ENCODE measurements at places on chromosomes 12 and 14.

DNA sequence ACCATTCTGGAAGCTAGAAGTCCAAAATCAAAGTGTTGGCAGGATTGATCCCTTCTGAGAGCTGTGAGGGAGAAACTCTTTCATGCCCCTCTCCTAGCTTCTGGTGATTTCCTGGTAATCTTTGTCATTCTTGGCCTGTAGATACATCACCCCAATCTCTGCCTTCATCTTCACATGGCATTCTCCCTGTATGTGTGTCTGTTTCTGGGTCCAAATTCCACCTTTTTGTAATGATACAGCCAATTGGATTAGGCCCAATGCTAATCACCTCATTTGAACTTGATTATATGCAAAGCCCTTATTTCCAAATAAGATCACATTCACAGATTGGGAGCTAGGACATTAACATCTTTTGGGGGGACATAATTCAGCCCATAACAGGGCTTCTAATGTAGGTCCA lies 76.9 kb upstream of the MBIP start:
- DNase-seq, result no peak

DNA sequence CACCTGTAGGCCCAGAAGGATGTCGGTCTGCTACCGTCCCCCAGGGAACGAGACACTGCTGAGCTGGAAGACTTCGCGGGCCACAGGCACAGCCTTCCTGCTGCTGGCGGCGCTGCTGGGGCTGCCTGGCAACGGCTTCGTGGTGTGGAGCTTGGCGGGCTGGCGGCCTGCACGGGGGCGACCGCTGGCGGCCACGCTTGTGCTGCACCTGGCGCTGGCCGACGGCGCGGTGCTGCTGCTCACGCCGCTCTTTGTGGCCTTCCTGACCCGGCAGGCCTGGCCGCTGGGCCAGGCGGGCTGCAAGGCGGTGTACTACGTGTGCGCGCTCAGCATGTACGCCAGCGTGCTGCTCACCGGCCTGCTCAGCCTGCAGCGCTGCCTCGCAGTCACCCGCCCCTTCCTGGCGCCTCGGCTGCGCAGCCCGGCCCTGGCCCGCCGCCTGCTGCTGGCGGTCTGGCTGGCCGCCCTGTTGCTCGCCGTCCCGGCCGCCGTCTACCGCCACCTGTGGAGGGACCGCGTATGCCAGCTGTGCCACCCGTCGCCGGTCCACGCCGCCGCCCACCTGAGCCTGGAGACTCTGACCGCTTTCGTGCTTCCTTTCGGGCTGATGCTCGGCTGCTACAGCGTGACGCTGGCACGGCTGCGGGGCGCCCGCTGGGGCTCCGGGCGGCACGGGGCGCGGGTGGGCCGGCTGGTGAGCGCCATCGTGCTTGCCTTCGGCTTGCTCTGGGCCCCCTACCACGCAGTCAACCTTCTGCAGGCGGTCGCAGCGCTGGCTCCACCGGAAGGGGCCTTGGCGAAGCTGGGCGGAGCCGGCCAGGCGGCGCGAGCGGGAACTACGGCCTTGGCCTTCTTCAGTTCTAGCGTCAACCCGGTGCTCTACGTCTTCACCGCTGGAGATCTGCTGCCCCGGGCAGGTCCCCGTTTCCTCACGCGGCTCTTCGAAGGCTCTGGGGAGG lies at the start of gene LTB4R:
LTB4R (plus strand) TSS at position 857 of the 959 bp plus-strand sequence. CDS start 4,150 bp downstream, outside the sequence.
- peak; percentile 47 for DNase-seq

DNA sequence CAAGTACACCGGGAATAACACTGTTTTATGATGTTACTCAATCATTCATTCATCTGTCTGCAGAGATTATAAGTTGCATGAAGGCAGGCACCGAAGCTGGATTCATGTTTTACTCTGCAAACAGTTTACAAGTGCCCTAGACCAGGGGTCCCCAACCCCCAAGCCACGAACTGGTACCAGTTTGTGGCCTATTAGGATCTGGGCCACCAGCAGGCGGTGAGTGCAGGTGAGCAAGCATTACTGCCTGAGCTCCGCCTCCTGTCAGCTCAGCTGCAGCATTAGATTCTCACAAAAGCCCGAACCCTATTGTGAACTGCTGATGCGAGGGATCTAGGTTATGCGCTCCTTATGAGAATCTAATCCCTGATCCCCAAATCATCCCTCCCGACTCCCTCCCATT lies 38.1 kb upstream of the PLXNC1 start:
- no peak for DNase-seq

GRCh38 chr12:49933796-49934195 lies 16.7 kb upstream of the AQP2 start:
- DNase-seq, result no peak

GRCh38 chr12:119372540-119372939 lies 38.0 kb downstream of the CCDC60 start:
- no peak for DNase-seq

DNA sequence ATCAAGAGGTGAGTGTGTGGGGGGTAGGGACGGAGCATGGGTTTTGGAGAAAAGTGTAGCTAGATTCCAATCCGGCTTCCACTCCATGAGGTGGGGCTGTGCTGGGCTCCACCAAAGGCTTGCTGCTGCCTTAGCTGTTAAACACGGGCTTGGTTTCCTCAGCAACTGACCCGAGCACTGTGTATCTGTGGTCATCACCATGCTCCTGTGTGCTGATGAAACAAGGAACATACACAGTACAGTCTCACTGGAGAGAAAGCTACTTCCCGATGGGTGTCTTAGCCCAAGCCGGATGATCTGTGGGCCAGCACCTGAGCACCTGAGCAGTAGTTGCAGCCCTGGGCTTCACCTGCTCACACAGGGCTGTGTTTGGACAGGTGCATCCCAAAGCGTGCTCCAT lies 52.9 kb upstream of the VRK1 start:
- DNase-seq, result no peak

GRCh38 chr12:106073179-106073578 lies 65.6 kb downstream of the NUAK1 start:
- DNase-seq, result no peak

- no peak for DNase-seq
Observed at GRCh38 chr14:68782091-68782981, 10.5 kb downstream of the ZFP36L1 start.

DNA sequence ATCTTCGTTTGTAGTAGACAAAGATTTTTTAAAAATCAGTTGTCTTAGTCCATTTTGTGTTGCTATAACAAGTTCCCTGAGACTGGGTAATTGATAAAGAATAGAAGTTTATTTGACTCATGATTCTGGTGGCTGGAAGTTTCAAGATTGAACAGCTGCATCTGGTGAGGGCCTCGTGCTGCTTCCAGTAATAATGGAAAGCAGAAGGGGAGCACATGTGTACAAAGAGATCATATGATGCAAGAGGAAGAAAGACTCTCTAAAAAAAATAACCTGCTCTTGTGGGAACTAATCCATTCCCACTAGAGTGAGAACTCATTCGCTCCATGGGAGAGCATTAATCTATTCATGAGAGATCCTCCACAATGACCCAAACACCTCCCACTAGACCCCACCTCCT lies 24.8 kb downstream of the MUCL1 start:
- no peak for DNase-seq

- DNase-seq, result peak; percentile 63
Observed at GRCh38 chr14:73758392-73759182, 44.4 kb upstream of the PNMA1 start.

GRCh38 chr12:105272152-105272551 lies 36.2 kb upstream of the APPL2 start:
- no peak for DNase-seq

DNA sequence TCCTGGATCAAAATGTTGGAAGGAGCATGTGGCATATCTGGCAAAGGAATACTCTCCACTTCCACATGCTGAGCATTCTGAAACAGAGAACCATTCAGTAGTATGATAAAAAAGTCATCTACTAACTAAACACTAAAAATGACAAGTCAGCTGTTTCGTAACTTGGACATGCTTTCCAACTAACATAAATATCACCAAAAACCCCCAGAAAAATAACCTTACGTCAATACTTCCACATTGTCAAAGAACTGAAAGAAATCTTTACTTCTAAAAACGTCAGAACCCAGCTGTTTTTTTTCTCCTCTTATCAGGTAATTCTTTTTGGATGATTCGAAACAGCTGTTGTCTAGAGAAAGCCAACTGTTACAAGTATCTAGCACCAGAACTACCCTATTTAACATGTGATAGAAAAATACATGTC lies 8.2 kb downstream of the WBP11 start:
- no peak for DNase-seq

GRCh38 chr12:123798518-123798917 lies 36.4 kb downstream of the DNAH10 start:
- no peak for DNase-seq

DNA sequence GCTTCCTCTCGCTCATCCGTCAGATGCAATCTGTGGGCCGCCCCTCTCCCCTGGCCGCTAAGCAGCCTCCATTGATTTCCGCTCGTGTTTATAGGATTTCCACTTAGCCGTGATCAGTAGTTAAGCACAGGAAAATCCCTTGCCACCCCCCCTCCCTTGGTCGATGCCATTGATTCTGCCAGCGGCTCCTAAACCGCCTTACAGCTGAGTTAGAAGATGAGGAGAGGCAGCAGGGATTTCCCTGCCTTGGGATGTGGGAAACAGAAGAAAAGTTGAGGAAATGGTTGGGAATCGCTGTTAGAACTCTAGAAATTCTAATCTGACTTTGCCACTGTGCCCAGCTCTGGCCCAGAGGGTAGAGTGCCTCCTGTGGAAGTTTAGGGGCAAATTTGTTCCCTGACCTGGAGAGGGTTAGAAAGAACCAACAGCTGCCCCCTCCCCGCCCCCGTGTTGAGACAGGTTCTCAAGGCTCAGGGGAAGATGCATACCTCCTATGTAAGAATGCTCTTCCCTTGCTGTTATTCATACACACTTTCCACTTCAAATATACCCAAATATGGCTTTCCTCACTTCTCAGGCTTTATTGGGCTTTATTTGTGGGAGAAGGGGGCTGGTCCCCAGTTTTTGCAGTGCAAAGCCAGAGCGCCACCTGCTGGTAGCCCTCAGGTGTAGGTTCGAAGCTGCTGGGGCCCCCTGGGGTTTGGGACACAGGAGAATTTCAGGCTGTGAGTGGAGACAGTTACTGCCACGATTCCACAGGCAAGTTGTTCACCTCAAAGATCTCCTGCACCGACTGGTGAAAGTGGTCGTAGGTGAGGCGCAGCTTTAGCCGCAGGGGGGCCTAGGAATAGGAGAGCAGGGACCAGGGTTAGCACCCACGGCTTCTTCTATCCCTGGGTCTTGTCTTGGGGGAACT lies 3.2 kb downstream of the THTPA start:
- peak; percentile 45 for DNase-seq

GRCh38 chr12:124428136-124428791 lies 133.4 kb downstream of the RFLNA start:
- no peak for DNase-seq

DNA sequence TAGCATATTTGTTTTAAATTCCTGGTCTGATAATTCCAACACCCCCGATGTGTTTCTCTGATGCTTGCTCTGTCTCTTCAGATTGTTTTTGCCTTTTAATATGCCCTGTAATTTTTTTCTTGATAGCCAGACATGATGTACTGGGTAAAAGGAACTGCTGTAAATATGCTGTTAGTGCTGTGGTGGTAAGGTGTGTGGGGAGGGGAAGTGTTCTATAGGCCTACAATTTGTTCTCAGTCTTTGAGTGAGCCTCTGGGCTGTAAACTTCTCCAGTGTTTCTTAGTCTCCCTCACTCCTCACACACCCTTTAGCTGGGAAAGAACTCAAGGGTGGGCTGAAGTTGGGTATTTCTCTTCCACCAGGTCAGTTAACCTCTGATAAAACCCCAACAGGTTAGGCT lies 147.0 kb upstream of the OR4E1 start:
- no peak for DNase-seq

DNA sequence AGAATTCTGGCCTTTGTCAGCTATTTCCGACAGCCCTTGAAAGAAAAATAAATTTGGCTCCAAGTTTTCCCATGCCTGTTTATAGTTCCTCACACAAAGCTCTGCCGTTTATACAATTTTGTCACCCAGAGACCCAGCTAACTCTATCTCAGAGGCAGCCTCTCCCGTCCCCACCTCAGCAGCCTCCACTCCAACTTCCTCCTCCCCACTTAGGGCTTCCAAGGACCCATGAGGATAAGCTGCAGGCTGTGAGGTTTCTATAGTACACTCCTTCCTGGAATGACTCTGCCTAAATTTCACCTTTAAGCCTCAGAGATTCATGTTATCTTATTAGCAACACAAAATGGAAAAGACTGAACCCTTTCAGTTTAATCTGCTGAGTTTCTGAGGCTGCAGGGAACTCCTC lies 71.8 kb downstream of the TTC9 start:
- no peak for DNase-seq

- DNase-seq, result no peak
Observed at GRCh38 chr14:22225516-22226140, 363.4 kb downstream of the DAD1 start.

GRCh38 chr12:51160814-51161459 lies 12.0 kb downstream of the TFCP2 start:
- no peak for DNase-seq

GRCh38 chr12:106345746-106346145 lies 11.8 kb upstream of the POLR3B start:
- DNase-seq, result no peak
